ENCODE measurements at places on chromosomes 12 and 14. TPM values are rescaled to one million over a fixed set of nuclear protein-coding genes. Genes with fewer than 3 reads are reported as not detected.

The P2RX2 gene
- total RNA-seq = not detected

The HOXC12 gene
- not detected for total RNA-seq

The GPR162 gene
- total RNA-seq = 2.1 TPM

The CIROP gene
- total RNA-seq = not detected

The ANP32D gene
- total RNA-seq = not detected

The RNF212B gene
- total RNA-seq = not detected

The IFNG-AS1 gene
- not detected for total RNA-seq

Data from smooth muscle cell of the umbilical artery (primary cell).